ENCODE measurements at places on chromosomes 12 and 14. TPM values are rescaled to one million over a fixed set of nuclear protein-coding genes. Genes with fewer than 3 reads are reported as not detected.

The VRK1 gene
- total RNA-seq, result 63.9 TPM

The SMIM41 gene
- total RNA-seq, result 0.37 TPM

The RNASE9 gene
- not detected for total RNA-seq

The GLS2 gene
- 0.22 TPM for total RNA-seq

The NT5DC3 gene
- total RNA-seq, result 27.6 TPM

The AKAP5 gene
- 0.44 TPM for total RNA-seq

The LTBR gene
- 31.2 TPM for total RNA-seq

Measured in uterine smooth muscle cell (primary cell).